ENCODE measurements at places on chromosomes 7 and 10. TPM values are rescaled to one million over a fixed set of nuclear protein-coding genes. Genes with fewer than 3 reads are reported as not detected.
A peak's percentile ranks its signal among the peaks of the same experiment; 100 is the strongest.

The MGAM2 gene
- total RNA-seq, result not detected

GRCh38 chr7:101941481-101942383, 124.3 kb downstream of the CUX1 start:
- no peak for DNase-seq
- H3K27me3 ChIP-seq, result no peaks in the 10 kb centered on the region
- peaks cover 15% of the 10 kb centered on the region for H3K4me1 ChIP-seq
- H3K36me3 ChIP-seq, result peaks cover 7% of the 10 kb centered on the region
- H3K27ac ChIP-seq, result peak overlapping the region; percentile 13

The SFRP4 gene
- not detected for total RNA-seq

GRCh38 chr10:70374775-70375614, 7.4 kb downstream of the LRRC20 start:
- no peaks in the 10 kb centered on the region for H3K4me1 ChIP-seq
- no peaks in the 10 kb centered on the region for H3K27me3 ChIP-seq
- H3K27ac ChIP-seq, result no peak overlapping the region
